ENCODE measurements at places on chromosomes 3 and 15.

- no peak for DNase-seq
These were observed 8.0 kb upstream of the GSK3B start for GRCh38 chr3:120102232-120102631.

GRCh38 chr3:174242311-174243041, 616.7 kb upstream of the NAALADL2 start:
- DNase-seq = no peak

GRCh38 chr3:182814419-182815062, 21.2 kb downstream of the ATP11B start:
- no peak for DNase-seq

GRCh38 chr15:31489801-31490646, 163.4 kb downstream of the KLF13 start:
- DNase-seq = peak; percentile 86

DNA sequence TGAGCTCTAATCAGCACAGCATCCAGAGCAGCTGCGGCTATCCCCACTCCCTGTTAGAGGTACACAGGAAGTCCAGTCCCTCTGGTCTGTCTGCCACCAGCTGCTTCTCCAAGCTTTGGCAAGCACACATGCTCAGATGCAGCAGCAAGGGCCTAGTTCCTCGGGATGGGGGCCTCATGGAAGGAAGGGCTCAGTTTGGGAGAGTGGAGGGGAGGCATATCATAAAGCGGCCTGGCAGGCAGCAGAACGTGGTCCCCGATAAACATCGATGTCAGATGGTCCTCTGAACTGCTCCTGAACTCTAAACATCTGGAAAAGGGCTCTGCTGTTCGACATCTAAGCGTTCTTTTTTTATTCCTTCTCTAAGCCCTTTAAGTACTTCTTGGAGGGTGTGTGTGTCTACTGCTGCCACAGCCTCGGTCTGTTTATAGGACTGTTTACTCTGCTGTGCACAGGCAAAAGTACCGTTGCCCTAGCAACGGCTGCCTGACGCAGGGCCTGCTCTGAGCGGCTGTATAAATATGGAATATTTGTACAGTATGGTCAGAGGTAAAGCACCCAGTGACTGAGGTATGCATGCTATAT, 74.6 kb downstream of the PRICKLE2 start:
- DNase-seq = peak; percentile 95

DNA sequence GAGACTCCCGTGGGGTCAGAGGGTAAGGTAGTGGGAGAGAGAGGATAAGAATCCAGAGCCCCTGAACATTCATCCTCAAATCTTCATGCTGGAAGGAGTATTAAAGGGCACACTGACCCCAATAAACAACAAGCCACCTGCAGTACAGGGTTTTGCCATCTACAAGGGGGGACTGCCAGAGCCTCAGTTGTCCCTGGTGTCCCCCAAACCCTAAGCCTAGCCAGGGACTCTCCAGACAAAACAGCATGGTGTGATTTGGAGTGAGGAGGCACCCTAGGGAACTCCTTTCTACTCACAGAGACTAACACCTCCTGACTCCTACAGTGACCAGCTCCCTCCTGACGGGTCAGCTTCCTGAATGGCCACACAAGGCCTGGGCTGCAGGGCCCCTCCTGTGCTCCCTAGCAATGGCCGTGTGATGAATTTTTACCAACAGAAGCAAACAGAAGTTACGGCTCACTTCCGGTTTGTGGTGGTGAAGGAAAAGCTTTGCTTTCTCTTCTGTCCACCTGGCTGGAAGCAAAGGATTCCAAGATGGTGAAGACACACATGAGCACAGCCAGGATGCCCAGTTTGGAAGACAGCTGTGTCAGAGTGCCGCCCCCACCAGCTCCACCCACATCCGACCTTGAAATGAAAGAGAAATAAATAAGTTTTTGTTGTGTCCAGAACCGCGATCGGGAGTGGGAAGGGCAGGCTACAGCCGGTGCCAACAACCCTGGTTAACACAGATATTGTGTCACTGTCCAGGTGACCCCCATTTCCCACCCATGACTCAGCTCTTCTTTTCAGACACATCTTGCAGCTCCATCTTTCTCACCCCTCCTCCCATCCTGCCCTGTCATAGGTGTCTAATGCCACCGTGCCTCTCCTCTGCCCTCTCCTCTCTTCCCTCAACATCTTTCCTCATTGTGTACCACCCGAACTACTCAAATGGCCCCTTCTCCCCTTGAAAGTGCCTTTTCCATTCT, 69.6 kb upstream of the ATP13A3 start:
- DNase-seq = no peak

DNA sequence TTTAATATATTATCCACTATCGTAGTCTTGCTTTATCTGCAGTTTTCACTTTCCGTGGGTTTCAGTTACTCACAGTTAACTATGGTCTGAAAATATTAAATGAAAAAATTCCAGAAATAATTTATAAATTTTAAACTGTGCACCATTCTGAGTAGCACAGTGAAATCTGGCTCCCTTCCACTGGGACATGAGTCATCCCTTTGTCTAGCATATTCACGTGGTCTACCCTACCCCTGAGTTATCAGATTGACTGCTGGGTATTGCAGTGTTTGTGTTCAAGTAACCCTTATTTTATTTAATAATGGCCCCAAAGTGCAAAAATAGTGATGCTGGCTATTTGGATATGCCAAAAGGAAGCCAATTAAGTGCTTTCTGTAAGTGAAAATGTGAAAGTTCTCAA, 539.5 kb upstream of the AGTR1 start:
- peak; percentile 81 for DNase-seq

GRCh38 chr3:11195721-11196332, 41.5 kb downstream of the HRH1 start:
- peak; percentile 56 for DNase-seq

- DNase-seq = no peak
These were observed 73.1 kb upstream of the COL8A1 start for GRCh38 chr3:99565331-99565730.

GRCh38 chr3:74693251-74693650, 78.8 kb upstream of the CNTN3 start:
- no peak for DNase-seq

DNA sequence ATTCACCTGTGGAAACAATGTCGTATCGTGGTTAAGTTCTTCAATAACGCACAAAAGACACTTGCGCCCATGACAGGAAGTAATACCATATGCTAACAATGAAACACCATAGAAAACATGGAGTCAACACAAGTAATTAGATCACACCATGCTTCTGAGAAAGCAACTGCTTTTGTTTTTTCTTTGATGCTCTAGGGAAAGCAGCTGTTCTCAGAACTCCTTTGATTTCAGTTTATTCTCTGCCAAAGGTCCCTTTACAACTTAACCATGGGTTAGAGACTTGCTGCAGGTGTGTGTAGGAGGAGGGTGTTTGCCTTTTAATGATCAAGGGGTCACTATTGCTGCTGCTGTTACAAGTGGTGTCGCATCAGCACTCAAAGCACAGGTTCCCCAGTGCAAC, 324.0 kb upstream of the SLCO3A1 start:
- no peak for DNase-seq

DNA sequence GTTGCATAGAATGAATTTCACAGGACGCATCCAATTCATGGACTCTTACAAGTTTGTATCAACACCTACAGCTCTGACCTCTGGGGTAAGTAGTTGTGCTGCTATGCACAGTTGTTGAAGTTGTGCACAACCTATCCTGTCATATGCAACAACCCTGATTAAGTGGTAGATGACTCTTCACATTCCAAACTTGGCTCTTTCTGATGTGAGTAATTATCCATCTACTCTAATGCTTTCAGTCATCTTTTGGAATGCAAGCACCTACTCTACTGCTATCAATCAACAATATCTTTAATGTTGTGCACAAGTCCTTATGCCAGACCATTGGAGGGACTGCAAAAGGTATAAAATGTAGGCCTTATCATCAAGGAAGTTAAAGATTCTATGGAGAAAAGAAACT, 921.4 kb downstream of the MCTP2 start:
- no peak for DNase-seq

GRCh38 chr3:183085634-183086390, 13.5 kb downstream of the MCCC1 start:
- peak; percentile 27 for DNase-seq

DNA sequence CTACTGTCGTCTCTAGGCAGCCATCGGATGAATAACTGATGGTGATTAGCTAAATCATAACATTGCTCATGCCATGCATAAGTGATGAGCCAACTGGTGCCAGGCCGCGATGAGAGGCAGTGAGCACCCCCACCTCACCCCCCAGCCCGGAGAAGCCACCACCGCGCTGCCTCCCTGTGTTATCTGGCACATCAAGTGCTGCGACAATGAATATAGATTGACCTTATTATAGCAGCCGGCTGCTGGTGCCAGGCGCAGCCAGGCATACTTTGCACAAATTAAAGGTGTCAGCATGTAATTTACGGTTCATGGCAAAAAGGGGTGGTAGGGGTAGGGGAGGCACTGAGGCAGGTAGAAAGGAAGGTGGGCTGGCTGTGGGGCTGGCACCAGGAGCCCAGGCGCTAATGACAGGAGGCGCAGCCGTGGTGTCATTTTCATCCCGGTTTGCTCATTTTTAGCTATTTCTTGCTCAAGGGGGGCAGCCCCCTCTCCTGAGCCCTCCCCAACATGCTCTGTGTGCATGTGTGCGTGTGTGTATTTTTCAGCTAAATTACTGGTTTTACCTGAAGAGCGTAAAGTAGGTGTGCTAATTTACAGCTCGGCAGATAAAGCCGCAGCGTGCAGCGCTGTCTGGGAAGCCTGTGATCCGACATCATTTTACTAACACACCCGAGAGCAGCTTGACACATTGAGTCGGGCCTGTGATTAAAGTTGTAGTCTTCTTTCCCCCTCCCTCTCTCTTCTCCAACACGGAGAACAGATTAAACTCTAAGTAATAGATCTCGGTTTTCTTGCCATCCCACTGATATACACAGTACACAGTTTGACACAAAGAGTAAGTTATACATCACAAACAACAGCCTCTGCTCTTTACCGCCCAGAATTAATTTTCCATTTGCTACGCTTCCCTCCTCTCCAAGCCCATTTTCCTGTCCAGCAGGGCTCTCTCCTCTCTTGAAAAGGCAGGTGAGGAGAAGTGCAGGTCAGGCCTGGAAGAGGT, 212.3 kb downstream of the RPLP1 start:
- DNase-seq = no peak

GRCh38 chr3:25503898-25504301, 75.8 kb downstream of the RARB start:
- DNase-seq = no peak

DNA sequence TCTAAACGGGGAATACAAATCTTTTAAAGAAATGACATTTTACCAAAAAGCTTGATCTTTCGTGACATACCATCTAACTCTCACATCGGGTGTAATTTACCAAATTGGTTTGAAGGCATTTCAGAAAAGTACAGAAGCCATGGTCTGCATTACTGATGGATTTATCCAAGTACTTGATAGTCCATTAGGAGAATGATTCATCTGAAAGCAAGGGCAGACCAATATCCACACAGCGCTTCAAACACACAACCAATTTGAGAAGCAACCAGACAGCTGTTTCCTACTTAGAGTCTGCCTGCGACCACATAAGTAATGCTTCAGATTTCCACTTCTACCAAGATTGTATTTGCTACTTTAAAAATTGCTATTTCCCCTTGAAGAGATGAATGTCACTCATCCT, 697.6 kb upstream of the ALCAM start:
- no peak for DNase-seq

DNA sequence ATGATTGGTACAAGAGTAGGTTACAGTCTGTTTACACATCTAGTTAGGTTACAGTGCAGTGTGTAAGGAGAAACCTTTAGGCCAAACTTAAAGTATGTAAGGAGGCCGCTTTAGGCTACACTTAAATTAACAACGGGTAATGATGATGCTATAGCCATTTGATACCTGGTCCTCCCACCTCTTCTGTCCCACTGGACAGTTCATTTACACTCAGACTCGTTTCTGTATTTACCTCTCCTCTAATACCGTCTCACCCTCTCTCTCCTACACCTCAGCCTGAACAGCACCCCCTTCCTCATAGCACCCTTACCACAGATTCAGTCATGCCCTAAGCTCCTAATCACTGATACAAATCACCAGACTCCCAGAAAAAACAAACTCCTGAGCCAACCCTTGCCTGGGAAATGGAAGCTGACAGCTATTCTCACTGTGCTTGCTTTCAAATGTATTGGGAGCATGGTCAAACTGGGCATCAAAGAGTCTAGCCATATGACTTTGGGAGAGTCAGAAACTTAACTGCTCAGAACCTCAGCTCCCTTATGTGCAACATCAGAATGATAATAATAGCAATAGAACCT, 241.3 kb upstream of the SETMAR start:
- DNase-seq = no peak

DNA sequence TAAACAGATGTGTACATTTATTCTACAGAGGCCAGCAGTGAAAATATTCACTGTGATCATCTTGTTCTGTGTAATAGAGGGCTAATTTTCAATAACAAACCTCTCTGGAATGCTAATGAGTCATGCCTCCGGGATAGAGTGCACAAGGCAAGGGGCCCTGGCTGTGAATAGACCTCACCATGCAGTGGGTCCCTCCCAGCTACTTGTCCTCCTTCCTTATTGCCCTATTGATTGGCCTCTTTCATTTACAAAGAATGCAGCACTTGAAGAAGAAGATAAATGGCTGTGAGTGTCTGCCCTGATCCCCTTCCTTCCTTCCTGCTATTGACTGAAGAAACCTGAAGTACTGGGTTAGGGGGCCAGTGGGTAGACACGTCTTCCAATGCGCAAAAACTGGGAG, 436.3 kb downstream of the WDR72 start:
- no peak for DNase-seq

DNA sequence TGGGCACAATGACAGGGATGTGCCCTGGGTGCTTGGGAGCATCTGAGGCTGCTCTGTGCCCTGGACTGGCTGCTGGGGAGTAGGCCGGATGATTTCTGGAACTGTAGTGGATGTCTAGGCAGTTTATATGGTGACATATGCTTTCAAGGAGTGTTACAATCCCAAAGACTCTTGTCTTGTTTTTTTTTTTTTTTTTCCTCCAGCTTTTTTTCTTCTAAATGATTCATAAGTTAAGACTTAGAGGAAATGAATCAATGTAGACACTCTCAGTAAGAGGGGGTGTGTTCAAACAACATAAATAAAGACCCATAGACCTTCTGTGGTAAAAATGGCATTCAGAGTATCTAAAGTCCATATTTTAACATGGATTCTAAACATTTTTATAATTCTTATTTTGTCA, 706.1 kb upstream of the GOLIM4 start:
- DNase-seq = peak; percentile 75

- no peak for DNase-seq
These were observed 194.3 kb upstream of the CTDSPL start for GRCh38 chr3:37667335-37667734.

- peak; percentile 3 for DNase-seq
These were observed 28.4 kb downstream of the SH3GL3 start for GRCh38 chr15:83475551-83475950.

- peak; percentile 33 for DNase-seq
These were observed 58.6 kb upstream of the SLC6A1 start for GRCh38 chr3:10933805-10934481.

- no peak for DNase-seq
These were observed 25.8 kb downstream of the USP3 start for GRCh38 chr15:63530235-63530634.

DNA sequence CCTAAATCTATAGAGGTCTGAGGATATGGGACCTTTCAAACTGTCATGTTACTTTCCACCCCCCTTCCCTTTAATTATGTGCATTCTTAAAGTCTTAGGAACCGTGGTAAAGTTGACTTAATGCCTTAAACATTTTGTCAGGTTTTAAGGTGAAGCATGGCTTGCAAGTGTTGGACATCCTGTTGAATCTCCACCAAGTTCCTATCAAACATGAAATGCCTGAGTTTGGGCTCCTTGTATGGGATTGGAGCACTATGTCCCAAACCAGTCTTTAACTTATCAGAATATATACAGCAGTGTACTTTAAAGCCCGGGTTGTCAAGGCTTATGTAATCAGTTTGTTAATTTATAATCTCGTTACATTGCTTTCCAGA, 1.1 kb downstream of the SNRK start:
- DNase-seq = peak; percentile 32

GRCh38 chr3:42174679-42175385, 83.7 kb downstream of the TRAK1 start:
- DNase-seq = no peak
